ENCODE measurements at places on chromosomes 2 and 18. TPM values are rescaled to one million over a fixed set of nuclear protein-coding genes. Genes with fewer than 3 reads are reported as not detected.

CTNNA2 gene
- 3.9 TPM for polyA plus RNA-seq

EMILIN1 gene
- polyA plus RNA-seq, result 57.7 TPM

DTNA gene
- 22.7 TPM for polyA plus RNA-seq

ASPRV1 gene
- polyA plus RNA-seq, result 4.7 TPM

KIDINS220 gene
- polyA plus RNA-seq, result 108 TPM

TMEM185B gene
- polyA plus RNA-seq, result 24.3 TPM

LOXHD1 gene
- 1.4 TPM for polyA plus RNA-seq

PCARE gene
- 0.43 TPM for polyA plus RNA-seq
